ENCODE measurements at places on chromosomes 7 and 10.

- H3K36me3 ChIP-seq, result no peaks in the 10 kb centered on the region
- H3K27me3 ChIP-seq, result no peaks in the 10 kb centered on the region
- no peak overlapping the region for H3K4me3 ChIP-seq
- no peaks in the 10 kb centered on the region for H3K4me1 ChIP-seq
- no peak for DNase-seq
- H3K27ac ChIP-seq, result no peak overlapping the region
Measured at GRCh38 chr7:157573244-157573643, 236.4 kb downstream of the DNAJB6 start.

DNA sequence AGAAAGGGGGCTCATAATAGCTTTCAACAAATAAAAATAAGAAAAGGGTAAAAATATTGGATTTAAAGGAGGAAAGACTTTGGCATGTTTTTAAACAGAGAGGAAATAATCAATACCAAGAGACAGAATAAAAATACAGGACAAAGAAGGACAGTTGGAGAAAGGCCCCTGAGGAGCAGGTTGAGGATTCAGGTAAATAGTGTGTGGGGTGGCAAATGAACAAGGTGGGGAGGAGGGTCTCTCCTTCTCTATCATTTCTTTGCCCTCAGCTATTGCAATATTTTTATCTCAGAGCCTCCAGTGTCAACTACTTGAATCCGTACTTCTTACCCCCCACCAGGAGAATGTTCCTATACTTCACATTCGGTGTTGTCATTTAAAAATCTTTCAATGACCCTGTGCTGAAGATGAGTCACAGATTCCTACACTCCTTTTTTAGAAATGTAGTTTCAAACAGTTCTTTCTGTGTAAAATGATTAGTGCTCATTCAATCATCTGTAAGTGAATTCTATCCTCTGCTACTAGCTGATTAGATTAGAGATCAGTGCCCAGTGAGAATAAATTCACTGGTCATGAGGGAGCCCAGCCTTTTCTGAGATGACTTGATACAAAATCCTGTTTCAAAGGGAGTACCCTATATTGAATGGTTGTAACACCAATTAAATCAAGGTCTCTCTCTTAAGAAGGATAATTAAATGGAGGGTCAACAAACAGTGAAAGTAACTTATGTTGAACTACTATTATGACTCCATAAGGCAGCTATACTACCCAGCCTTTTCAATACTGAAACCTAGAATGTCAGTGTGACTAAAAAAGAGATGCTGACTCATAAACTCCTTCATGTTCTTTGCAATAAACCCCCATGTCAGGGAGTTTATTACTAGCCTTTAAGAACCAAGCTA is 50.4 kb upstream of the WNT16 start:
- DNase-seq, result no peak
- H3K36me3 ChIP-seq, result no peaks in the 10 kb centered on the region
- H3K27me3 ChIP-seq, result no peaks in the 10 kb centered on the region
- H3K27ac ChIP-seq, result no peak overlapping the region

GRCh38 chr7:127813991-127814541 is 162.1 kb downstream of the SND1 start:
- DNase-seq, result no peak
- no peak overlapping the region for H3K4me3 ChIP-seq
- H3K27ac ChIP-seq, result no peak overlapping the region
- no peaks in the 10 kb centered on the region for H3K27me3 ChIP-seq

- H3K4me3 ChIP-seq, result no peak overlapping the region
- no peaks in the 10 kb centered on the region for H3K27me3 ChIP-seq
- no peaks in the 10 kb centered on the region for H3K36me3 ChIP-seq
- no peaks in the 10 kb centered on the region for H3K4me1 ChIP-seq
Measured at GRCh38 chr7:159046300-159046699, 98.4 kb downstream of the VIPR2 start.

DNA sequence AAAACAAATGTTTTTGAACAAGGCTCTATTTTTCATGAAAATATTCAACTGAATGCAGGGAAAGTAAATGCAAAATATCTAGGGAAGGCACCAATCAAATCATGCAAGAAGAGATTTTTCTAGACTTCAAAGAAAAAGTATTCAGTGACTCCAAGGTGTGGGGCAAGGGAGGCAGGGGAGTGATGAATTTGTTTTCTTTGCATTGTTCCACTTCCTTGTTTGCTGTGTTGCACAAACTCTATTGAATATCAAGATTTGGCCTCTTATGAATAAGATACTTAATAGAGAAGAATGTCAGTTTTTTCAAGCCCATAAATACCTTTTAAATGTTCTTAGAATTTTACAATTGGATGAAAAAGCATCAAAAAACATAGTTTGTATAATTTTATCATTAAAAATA is 26.4 kb downstream of the STEAP1 start:
- peak overlapping the region; percentile 27 for H3K27ac ChIP-seq
- H3K36me3 ChIP-seq, result no peaks in the 10 kb centered on the region
- no peaks in the 10 kb centered on the region for H3K27me3 ChIP-seq
- no peak for DNase-seq
- H3K4me1 ChIP-seq, result peaks cover 21% of the 10 kb centered on the region

DNA sequence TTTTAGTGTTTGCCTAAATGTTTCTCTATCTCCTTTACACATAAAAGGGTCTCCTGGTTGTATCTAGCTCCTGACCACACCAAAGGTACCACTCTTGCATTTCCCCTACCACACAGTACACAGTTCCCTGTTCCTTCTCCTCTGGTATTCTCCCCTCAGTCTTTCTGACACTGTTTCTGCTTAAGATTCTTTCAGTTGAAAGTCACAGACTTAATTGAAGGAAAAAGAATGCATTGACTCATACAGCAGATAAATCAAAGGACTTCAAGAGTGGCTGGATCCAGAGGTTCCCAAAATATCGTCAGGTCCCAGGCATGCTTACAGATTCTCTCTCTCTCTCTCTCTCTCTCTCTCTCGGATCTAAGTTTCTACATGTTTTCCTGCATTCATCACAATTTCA is 185.6 kb upstream of the LRGUK start:
- H3K4me3 ChIP-seq, result no peak overlapping the region
- no peaks in the 10 kb centered on the region for H3K36me3 ChIP-seq
- no peaks in the 10 kb centered on the region for H3K4me1 ChIP-seq

DNA sequence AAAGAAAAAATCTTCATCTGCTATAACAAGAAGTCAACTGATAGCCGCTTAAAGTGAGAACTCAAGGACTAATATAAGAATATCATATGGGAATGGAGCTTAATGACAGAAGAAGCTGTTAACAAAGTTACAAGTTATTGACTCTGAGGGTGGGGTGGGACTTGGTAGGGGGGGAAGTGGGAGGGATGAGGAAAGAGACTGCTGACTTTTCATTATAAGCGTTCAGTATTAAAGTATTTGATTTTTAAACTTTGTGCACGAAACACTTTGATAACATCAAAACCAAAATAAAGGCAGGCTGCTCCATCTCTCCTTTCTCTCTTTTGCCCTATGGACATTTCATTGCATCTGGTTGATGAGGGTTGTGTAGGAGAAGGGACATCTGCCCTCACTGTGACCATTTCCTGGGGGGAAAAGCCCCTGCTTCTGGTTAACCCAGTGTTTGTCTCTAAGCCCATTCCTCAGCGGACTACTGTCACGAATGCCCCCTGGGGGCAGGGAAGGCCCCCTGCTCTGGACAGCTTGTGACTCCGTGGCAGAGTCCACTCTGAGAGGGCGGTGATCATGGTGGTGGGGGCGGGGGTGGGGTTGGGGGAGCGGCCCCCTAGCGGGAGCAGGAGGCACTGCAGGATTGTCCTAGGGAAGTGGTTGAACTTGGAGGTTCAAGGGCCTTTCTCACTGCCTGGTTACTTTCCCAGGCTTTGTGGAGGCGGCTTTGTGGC is 17.4 kb downstream of the SLC13A4 start:
- no peak overlapping the region for H3K27ac ChIP-seq
- H3K36me3 ChIP-seq, result no peaks in the 10 kb centered on the region

DNA sequence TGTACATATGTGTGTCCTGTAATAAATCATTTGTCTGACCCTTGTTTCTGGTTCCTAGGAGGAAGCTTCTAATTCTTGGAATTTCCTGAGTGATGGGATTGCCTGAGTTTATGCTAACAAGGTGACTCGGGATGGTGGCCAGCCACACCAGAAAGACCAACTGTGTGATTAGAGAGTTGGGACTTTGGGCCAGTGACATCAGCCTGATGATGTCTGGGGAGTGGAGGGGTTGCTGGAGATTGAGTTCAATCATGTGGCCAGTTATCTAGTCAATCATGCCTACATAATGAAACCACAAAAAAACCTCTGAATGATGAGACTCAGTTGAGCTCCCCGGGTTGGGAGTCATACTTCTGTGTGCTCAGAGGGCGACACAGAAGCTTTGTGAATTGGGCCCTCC is 23.5 kb upstream of the CARD11 start:
- H3K27ac ChIP-seq, result no peak overlapping the region
- H3K4me3 ChIP-seq, result no peak overlapping the region
- peaks cover 18% of the 10 kb centered on the region for H3K27me3 ChIP-seq
- DNase-seq, result no peak
- H3K36me3 ChIP-seq, result no peaks in the 10 kb centered on the region
- H3K4me1 ChIP-seq, result no peaks in the 10 kb centered on the region

DNA sequence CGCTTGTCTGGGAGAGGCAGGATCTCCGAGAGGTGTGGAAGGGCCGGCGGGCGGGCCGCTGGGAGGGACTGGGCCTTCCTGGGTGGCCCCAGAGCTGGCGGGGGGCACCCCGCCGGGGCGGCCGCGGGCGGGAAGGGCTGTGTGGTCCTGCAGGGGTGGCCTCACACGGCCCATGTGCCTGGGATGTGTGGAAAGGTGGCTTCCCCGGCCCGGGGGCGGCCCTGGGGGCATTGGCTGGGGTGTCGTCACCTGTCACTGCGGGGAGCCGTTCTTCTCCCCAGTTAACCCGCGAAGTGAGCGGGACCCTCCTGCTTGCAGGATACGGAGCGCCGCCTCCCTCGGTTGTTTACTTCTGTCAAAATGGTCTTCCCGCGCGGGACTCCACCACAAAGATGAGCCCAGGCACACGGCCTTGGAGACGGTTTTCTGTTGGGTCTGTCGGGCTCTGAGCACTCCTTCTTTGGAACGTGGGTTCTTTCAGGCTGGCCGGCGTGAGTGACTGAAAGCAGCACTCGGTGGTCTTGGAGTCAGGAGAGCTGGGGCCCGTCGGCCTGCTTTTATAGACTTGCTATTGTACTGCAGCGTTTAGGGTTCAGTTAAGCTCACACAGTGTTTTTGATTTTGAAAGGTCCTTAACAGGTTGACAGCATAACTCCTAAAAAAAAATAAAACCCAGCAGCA is 700 bp downstream of the SMC3 start:
- H3K4me3 ChIP-seq, result peak overlapping the region; percentile 100
- peaks cover 48% of the 10 kb centered on the region for H3K4me1 ChIP-seq
- H3K36me3 ChIP-seq, result no peaks in the 10 kb centered on the region
- H3K27ac ChIP-seq, result peak overlapping the region; percentile 90
- no peak for DNase-seq
- H3K27me3 ChIP-seq, result no peaks in the 10 kb centered on the region

- H3K27me3 ChIP-seq, result no peaks in the 10 kb centered on the region
- no peaks in the 10 kb centered on the region for H3K36me3 ChIP-seq
- H3K4me3 ChIP-seq, result no peak overlapping the region
- H3K4me1 ChIP-seq, result no peaks in the 10 kb centered on the region
- H3K27ac ChIP-seq, result no peak overlapping the region
Measured at GRCh38 chr7:141875453-141875852, 34.2 kb upstream of the PRSS37 start.

GRCh38 chr7:26515314-26515842 is 223.7 kb downstream of the SNX10 start:
- no peaks in the 10 kb centered on the region for H3K4me1 ChIP-seq
- H3K36me3 ChIP-seq, result no peaks in the 10 kb centered on the region
- DNase-seq, result no peak
- H3K27me3 ChIP-seq, result no peaks in the 10 kb centered on the region
- H3K27ac ChIP-seq, result no peak overlapping the region

DNA sequence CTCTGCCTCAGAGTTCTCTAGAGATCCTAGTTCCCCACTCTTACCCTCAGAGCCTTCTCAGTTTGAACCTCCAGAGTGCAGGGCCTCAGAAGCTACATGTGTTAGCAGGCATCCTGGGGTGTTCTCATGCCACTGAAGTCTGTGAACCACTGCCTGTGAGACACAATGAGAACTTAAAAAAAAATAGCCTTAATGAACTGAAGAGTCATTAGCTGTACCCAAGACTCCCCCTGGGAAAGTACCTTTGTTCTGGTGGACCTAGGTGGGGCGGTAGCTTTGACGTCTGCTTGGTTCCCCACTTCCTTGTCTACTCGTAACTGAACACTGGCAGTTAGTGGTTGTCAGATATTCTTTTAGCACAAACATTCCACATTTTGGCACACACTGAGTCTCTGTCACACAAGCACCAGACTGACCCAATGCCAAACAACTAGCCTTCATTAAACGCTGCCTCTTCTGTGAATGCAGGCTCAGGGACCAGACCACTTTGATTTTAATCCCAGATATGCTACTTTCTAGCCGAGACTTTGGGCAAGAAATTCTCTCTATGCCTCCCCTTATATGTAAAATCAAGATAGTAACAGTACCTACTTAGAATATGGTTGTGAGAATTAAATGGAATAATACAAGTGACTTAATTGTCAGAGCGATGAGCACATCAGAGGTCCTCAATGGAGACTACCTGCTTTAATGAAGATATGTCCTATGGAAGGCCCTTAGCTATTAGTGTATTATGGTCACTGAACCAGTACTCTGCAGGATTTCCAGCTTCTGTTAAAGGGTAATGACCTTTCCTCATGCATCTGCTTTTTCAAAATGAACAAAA is 75.3 kb upstream of the CC2D2B start:
- H3K4me1 ChIP-seq, result no peaks in the 10 kb centered on the region
- no peak for DNase-seq
- no peak overlapping the region for H3K4me3 ChIP-seq
- no peaks in the 10 kb centered on the region for H3K27me3 ChIP-seq
- no peaks in the 10 kb centered on the region for H3K36me3 ChIP-seq

GRCh38 chr10:1273372-1274105 is 217.4 kb downstream of the WDR37 start:
- H3K27ac ChIP-seq, result no peak overlapping the region
- DNase-seq, result no peak
- no peaks in the 10 kb centered on the region for H3K4me1 ChIP-seq

- H3K4me3 ChIP-seq, result no peak overlapping the region
- DNase-seq, result no peak
- no peaks in the 10 kb centered on the region for H3K4me1 ChIP-seq
- no peak overlapping the region for H3K27ac ChIP-seq
- H3K27me3 ChIP-seq, result peaks cover 11% of the 10 kb centered on the region
Measured at GRCh38 chr7:1800902-1801301, 130.8 kb downstream of the ELFN1 start.

GRCh38 chr10:27624941-27625340 is 120.7 kb downstream of the MKX start:
- H3K4me1 ChIP-seq, result no peaks in the 10 kb centered on the region
- H3K27me3 ChIP-seq, result peaks cover 23% of the 10 kb centered on the region
- no peaks in the 10 kb centered on the region for H3K36me3 ChIP-seq
- no peak overlapping the region for H3K27ac ChIP-seq
- no peak for DNase-seq
- no peak overlapping the region for H3K4me3 ChIP-seq

DNA sequence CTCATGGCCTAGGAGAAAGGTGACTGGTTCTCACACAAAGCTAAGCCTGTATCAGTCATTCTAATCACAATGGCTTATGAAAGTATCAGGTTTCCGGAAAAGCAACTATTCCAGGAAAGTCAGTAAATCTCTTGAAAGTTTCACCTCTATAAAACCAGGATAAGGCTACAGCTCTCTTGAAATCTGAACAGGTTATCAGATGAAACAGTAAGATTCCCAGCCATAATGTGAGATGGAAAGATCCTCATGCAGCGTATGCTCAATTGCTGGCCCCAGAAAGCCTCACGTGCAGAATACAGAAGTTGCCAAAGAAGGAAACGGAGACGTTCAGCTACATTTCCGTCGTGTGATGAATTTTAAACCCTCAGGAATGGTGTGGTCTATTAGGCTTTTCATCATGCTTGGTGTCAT is 90.0 kb downstream of the PFKFB3 start:
- H3K4me1 ChIP-seq, result no peaks in the 10 kb centered on the region
- H3K27me3 ChIP-seq, result no peaks in the 10 kb centered on the region
- no peak overlapping the region for H3K4me3 ChIP-seq
- H3K27ac ChIP-seq, result no peak overlapping the region

Measured in left lung (tissue), 14 donors.